ENCODE measurements at places on chromosomes 5 and 9.

DNA sequence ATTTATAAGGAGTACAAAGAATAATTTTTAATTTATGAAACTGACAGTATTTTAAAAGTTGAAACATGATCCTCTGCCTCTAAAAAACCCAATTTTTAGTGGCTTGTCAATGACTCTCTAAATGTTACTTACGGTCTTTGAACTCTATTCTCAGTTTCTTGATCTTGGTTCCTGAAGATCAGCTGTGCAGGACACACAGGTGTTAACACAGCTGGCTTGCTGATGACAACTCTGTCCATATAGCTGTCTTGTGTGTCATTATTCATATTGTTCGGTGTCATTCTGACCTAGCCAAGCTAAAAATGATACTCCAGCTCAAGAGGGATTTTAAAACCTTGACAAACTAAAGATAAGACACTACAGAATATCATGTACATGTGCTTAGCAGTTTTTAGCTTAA, 314.5 kb downstream of the CCDC171 start:
- DNase-seq: no peak

DNA sequence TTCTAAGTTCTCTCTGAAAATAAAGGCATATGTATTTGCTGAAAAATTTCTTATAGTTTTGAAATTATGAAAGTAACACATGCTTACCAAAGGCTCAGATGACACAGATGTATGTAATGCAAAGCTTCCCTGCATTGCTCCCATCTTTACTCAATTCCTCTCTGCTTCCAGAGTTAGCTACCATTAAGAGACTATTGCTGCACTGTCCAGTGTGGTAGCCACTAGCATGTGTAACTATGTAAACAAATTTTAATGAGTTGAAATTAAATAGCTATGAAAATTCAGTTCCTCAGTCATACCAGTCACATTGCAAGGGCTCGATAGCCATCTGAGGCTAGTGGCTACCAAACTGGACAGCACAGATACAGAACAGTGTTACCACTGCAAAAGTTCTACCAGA, 17.9 kb downstream of the FRMD3 start:
- DNase-seq: no peak

DNA sequence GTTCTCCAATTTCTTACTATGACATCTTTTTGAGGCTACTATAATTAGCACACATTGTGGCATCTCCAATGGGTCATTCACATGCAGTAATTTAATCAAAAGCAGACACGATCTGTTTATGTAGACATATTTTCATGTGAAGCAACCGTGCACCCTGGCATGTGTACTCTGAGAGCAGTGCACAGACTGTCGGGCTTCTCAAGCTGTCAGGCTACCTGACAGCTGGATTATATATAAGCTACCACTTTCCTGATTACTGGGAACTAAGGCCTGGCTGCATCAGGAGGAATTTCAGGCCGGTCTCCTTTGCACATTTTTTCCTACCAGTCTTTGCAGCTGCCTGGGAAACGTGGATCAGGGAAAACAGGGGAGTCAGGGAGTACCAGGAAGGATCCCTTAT, 197.5 kb downstream of the MAPKAP1 start:
- DNase-seq: no peak

DNA sequence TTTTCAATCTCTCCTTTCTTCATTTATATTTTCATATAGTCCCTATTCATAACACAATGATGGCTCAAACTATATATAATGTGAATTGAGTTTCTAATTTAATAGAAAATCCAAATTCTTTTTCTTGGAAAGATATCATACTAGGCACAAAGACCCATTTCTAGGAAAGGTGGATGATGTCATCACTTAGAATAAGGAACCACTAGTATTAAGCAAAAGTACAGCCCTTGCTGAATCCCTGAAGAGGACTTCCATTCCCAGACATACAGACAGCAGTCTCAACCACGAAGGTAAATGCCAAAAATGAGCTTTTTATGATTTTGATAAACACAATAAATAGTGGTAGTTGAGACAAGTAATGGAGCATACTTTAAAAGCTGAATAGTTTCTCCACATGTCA, 210.0 kb downstream of the FBN2 start:
- no peak for DNase-seq

- no peak for DNase-seq
Observed at GRCh38 chr9:93080406-93080805, 15.6 kb upstream of the CARD19 start.

DNA sequence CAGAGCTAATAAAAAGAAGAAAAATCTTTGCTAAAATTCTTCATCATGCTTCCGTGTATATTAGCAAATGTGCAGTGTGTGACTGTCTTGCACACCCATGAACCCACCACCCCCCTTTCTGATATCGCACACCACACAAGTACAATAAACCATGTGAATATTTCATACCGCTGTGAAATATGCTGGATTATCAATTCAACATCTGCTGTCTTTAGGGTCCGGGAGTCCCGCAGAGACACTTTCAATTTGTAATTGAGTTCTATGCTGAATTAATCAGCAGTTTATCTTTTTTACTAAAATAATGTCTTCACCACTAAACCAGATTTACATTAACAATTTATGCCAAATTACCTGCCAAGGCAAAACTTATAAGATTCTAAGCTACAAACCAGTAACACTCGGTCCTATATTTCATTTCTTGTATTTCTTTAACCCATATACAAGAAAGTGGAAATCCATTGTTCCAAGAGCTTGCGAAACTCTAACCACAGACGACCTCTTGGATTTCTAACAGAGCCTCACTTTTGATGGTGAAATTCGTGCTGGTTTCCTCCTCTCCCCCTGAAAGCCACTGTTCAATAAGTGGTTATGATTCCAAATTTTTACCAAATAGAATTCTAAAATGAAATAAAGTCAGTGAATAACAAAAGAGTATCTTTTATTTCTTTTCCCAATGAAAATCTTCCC, 44.2 kb downstream of the PSMB7 start:
- no peak for DNase-seq

DNA sequence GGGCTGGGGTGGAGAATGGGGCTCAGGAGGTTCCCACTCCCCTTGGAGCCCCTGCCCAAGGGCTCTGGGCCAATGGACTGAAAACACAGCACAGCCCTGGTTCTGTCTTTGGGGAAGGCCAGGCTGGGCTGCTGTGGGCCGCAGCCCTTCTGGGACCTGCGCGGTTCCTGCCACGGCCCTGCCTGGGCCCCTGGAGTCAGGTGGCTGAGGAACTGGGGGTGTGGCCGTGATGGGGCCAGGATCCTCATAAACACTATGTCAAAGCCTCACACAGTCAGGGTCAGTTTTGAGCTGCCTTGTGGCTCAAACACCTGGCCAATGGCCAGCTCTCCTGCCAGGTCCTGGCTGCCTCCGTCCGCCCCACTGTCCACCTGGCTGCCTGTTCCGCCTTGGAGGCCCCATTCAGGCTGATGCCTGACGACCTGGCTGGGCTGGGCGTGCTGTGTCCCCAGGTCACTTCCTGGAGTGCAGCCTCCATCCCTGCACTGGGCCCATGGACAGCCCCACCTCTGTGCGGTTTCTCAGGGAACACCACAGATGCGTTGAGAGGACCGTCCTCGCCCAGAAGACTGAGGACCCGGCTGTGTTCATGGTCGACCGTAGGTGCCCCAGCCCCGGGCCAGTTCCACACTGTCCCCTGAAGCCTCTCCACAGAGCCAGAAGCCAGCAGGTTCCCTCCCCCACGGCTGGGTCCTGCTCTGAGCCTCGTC, 27.5 kb downstream of the PAEP start:
- DNase-seq: peak; percentile 60

DNA sequence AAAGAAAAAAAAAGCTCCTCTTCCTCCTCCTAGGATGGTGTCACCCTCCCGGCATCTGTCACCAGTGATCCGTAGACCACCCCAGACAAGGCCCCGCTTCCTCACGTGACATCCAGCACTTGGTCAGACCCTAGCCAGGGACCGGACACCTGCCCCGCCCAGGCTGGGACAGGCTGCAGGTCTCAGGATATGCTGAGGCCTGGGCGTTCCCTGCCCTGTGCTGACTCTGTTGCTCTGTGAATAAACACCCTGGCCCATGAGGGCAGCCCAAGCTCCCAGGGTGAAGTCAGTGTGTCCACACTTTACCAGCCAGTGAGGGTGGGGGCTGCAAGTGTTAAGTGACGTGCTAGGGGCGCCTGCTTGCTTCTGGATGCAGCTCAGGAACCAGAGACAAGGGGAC, 5.6 kb downstream of the EDF1 start:
- DNase-seq: no peak

GRCh38 chr5:9624196-9624947, 5.8 kb downstream of the TAS2R1 start:
- DNase-seq: no peak

GRCh38 chr5:119864286-119864685, 234.9 kb downstream of the FAM170A start:
- no peak for DNase-seq

- DNase-seq: no peak
Observed at GRCh38 chr5:32255540-32255900, 57.2 kb downstream of the MTMR12 start.

DNA sequence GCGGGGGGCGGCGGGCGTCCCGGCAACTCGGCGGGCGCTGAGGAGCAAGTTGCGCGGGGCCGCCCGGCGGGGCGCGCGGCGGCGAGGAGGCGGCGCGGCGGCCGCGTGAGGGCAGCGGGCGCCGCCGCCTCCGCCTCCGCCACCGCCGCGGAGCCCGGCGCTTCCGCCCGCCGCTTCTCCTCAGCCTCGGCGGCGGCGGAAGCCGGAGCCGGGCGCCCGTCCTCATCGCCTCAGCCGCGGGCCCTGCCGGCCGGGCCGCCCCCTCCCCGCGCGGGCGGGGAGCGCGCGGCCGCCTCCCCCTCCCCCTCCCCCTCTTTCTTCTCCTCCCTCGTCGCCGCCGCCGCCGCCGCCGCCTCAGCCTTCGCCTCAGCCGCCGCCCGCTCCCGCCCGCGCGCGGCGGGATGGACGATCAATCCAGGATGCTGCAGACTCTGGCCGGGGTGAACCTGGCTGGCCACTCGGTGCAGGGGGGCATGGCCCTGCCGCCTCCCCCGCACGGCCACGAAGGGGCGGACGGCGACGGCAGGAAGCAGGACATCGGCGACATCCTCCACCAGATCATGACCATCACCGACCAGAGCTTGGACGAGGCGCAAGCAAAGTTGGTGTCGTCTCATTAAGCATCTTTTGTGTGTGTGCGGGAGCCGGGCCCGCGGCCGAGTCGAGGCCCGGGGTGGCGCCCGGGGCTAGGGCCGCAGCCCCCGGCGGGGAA, at the start of gene PBX3:
Gene PBX3 (plus strand): TSS at position 321 of the 712 bp plus-strand sequence.
- no peak for DNase-seq

- DNase-seq: no peak
Observed at GRCh38 chr9:20962536-20963225, 68.8 kb downstream of the HACD4 start.

DNA sequence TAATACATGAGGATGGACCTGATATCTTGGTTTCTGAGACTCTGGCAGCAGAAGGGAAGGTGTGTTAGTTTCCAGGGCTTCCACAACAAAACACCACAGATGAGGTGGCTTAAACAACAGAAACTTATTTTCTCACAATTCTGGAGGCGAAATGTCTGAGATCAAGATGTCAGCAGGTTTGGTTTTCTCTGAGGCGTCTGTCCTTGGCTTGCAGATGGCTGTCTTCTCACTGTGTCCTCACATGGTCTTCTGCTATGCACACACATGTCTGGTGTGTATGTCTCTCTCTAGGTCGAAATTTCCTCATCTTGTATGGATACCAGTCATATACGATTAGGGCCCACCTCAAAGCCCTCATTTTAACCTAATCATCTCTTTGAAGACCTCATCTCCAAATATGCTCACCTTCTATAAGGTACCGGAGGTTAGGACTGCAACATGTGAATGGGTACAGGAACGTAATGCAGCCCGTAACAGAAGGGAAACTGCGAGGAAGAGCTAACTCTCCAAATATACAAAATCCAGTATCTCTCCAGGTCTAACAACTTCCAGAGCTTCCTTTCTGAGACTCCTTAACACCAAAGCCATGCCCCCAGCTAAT, 139.8 kb upstream of the SMARCA2 start:
- DNase-seq: no peak

DNA sequence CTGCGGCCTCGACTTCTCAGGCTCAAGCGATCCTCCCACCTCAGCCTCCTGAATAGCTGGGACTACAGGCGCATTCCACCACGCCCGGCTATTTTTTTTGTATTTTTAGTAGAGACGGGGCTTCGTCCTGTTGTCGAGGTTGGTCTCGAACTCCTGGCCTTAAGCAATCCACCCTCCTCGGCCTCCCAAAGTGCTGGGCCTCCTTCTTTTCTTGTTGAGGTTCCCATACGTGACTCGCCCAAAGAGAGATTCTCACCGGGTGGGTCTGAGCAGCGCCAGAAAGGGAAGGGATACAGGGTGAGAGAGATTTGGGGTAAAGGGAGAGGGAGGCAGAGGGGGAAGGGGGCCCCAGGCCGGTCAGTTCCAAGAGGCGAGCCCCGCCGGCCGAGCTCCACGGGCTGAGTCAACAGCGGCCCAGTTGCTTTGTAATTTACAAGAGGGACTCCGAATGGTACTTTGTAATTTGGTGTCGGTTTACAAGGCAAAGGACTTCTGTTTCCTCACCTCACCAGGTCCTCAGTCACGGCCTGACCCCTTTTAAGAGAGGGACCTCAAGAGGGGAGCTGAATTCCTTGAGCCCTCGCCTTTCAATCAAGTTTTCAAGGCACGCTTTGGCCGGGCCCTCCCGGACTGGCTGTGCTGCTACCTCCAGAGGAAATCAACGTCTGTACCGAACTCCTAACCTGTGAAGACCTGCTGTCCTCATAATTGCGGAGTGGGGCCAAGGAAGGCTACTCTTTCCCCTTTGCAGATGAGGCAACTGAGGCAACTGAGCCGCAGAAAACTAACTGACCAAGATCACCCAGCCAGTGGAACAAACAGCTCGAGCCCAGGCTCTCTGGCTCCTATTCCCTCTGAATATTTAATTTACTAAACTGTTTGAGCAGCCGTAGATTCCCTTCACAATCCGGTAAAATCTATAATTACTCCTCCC, 3.3 kb upstream of the DMRT2 start:
- DNase-seq: no peak

GRCh38 chr5:1359031-1359645, 14.2 kb upstream of the CLPTM1L start:
- no peak for DNase-seq

- no peak for DNase-seq
Observed at GRCh38 chr9:124259158-124259808, 1.5 kb downstream of the NEK6 start.

- no peak for DNase-seq
Observed at GRCh38 chr9:123716339-123716945, 213.5 kb downstream of the DENND1A start.

DNA sequence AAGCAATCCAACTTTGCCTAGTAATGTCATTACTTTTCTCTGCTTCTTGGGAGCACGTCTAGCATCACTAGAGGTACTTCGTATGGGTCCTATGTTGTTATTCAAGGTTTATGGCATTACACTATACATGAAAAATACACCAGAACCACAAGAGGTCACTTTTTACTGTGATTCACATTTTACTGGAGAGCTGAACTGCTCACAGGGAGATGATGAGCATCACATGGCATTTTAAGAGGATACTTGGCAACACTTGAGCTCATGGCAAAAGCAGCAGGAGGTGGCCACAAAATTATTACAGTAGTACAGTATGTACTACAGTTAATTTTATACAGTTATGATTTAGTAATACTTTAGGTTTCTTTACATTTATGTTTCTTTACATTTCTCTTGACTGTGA, 223.4 kb downstream of the PARP8 start:
- no peak for DNase-seq

GRCh38 chr5:3325972-3326840, 269.4 kb upstream of the IRX1 start:
- peak; percentile 22 for DNase-seq
